Fibroblast of skin of right quadriceps (primary cell): ENCODE measurements at places on chromosomes 11 and 22.

GRCh38 chr11:69238573-69239351, 55.2 kb upstream of the MYEOV start:
- DNase-seq, result no peak

DNA sequence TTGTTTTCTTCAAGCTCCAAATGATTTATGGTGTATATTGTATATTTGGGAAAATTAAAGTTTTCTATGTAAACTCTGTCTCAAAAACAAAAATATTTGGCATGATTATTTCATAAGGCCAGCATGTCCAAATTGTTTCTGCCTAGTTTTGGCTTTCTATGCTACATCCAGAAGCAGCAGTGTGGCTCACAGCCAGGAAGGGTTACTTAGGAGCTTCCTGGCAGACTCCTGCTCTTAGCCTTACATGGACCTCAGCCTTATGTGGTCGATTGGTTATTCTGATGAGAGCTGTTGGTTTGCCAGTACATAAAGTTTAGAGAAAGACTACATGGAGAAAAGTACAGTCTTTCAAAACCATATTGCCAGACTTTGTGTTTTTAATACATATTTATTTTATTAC, 297.7 kb upstream of the FAT3 start:
- DNase-seq, result peak; percentile 7

GRCh38 chr22:27309697-27310096, 491.9 kb downstream of the MN1 start:
- no peak for DNase-seq

DNA sequence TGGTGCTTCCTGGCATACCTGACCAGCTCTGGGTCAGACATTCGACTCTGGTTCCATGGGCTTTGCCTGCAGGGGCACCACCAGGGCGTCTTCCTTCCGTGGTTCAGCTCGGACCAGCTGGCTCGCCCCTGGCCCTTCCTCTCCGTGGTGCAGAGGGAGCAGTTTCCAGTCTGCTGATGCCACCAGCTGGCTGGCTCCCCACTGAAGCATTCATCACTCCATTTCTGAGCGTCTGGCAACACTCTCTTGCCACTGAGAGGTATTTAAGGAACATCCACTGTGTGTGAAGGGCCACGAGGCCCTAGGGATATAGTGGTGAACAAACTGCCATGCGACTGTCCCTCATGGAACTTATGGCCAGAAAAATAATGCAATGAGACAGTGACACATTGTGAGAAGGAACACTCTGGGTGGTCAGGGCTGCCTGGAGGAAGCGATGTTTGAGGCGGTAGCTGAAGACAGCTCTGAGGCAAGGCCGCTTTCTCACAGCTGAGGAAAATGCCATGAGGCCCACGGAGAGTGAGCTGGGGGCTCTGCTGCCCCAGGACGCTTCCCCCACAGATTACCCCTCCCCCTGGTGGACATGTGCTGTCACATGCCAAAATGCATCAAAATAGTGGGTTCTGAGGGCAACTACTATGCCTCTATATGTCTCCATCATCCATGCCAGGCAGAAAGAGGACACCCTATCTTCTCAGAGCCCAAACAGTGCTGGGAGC, 44.9 kb upstream of the ARFGAP3 start:
- no peak for DNase-seq

- no peak for DNase-seq
Observed at GRCh38 chr11:5818245-5818886, 9.6 kb downstream of the OR52N2 start.

DNA sequence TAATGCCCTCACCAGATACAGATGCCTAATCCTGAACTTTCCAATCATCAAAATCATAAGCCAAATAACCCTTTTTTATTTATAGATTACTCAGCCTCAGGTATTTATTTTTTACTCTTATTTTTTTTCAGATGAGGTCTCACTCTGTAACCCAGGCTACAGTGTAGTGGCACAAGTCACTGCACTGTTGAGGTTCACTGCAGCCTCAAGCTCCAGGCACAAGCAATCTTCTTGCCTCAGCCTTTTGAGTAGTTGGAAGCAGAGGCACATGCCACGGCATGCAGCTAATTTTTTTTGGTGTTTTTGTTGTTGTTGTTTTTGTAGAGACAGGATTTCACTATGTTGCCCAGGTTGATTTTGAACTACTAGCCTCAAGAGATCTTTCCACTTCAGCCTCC, 49.5 kb downstream of the TTC28 start:
- DNase-seq, result no peak

DNA sequence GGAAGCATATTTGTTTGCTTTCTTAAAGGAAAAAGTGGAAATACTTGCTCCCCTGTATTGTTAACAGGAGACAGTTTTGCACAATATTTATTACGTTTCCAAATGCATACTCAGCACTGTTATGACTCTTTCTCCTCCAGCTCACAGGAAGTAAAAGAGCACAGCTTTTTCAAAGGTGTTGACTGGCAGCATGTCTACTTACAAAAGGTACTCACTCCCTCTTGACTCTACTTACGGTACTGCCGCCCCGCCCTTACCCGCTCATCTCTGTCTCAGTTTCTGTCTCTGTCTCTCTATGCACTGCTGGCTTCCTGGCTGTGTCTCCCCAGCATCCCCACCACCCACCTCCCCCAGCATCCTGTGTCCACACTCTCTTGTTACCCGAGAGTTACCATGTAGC, 32.2 kb upstream of the MYO18B start:
- DNase-seq, result no peak

DNA sequence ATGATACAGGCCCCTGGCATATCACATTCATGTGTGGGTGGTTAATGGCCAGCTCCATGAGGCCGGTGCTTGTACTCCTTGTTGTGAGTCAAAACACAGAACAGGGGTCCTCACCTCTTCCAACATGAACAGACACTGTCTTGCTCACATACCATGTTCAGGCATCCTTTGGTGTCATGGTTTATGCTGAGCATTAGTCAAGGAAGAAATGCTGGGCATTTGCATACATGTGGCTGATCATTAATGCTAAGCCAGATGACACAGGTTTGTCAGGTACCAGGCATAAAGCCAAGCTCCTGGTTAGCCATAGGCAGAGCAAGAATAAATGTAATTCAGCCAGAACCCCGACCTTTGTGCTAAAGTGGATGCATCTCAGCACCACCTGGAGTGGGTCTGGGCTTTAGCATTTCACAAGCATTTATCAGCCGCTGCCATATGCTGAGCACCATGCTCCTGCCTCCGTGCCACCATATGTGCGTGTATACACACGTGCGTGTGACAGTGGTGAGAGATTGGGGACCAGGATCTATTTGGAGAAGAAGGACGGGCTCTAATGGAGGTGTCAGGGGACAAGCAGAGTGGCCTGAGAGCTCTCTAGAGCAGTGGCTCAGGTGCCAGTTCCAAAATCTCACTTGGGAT, 55.0 kb downstream of the MICAL2 start:
- no peak for DNase-seq

DNA sequence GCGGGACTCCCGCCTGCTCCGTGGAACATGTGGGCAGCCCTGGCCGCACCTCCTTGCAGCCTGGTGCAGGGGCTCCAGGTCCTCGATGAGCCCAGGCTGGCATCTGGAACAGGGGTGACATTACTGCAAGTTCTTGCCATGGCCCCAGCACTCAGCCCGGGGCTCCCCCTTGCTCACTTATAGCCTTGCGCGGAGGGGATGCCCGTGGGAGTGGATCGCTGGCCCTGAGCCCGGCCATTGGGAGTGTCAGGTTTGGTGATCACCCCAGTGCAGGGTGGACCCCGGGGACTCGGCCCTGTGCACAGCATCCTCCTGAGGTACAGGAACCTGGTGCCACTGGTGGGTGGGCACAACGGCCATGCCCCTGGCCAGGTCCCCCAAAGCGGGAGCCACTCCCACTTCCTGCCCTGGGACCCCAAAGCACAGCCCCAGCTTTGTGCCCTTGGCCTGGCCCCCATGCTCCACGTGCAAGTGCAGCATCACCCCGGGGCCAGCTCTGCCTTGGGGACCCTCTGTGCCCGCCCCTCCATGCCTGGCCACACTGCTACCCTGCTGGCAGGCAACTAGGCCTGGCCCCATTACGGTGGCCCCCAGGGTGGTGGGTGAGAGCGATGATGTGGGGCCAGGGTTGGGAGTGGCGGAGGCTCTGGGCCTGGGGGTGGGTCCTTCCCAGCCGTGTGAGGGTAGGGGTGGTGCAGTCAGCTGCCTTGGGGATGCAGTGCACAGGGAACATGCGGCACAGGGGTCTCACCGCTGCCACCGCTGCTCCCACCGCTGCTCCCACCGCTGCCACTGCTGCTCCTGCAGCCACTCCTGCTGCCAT, 439.8 kb downstream of the TBC1D22A start:
- no peak for DNase-seq

- no peak for DNase-seq
Observed at GRCh38 chr22:48353116-48353947, 1474.3 kb downstream of the BRD1 start.

GRCh38 chr11:121487191-121487590, 34.4 kb upstream of the SORL1-AS1 start:
- peak; percentile 25 for DNase-seq

DNA sequence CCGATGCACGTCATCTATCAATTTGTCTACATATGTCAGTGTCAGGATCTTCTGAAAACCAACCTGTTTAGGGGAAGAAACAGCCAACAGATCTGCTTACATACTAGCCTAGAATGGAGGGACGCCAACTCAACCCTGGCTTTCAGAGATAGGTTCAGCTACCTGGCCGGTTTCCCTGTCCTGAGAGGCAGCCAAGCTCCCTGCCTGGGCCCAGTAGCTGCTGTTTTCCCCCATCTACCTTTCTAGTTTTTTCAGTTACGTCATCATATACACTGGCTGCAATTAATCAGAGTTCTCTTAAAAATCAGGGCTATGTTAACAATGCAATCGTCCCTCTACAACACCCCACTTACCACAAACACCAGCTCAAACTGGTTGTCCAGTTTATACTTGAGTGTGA, 1.0 kb downstream of the SRPRA start:
- DNase-seq, result no peak

DNA sequence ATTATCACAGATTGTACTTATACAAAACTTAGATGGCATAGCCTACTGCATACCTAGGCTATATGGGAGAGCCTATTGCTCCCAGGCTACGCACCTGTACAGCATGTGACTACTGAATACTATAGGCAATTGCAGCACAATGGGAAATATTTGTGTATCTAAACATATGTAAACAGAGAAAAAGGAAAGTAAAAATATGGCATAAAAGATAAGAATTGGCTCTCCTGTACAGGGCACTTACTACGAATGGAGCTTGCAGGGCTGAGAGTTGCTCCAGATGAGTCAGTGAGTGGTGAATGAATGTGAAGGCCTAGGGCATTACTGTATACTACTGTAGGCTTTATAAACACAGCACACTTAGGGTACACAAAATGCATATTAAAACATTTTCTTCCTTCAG, 13.2 kb downstream of the APOL6 start:
- DNase-seq, result no peak

DNA sequence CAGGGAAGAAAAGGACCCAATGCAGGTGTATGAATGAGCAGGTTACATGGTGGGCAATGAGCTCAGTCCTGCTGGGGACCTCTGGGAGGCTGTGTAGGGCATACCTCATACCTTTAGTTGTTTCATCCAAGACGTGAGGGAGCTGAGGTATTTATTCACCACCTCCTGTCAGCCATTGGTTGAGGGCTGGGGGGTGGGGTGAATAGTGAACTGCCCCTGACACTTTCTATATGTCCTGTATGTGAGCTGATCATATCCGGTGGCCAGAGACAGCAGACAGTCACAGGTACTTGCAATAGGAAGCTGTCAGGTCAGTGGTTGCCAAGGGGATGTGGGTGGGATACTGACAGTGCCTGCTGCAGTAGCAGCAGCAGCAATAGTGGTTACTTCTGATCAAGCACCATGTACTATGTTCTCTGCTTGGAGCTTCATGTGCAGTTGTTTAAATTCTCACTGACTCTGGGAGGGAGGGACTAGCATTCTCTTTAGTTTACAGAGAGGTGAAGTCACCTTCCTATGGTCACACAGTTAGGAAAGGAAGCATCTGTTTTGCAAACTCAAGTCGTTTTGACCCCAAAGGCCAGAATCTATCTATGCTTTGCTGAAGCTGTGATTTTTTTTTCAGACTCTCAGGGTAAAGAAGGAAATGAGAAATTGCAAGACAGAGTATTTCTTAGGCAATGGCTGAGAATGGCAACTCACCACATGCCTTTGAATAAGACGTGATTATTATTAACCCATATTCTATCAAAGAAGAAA, 54.0 kb downstream of the MIAT start:
- DNase-seq, result peak; percentile 21

DNA sequence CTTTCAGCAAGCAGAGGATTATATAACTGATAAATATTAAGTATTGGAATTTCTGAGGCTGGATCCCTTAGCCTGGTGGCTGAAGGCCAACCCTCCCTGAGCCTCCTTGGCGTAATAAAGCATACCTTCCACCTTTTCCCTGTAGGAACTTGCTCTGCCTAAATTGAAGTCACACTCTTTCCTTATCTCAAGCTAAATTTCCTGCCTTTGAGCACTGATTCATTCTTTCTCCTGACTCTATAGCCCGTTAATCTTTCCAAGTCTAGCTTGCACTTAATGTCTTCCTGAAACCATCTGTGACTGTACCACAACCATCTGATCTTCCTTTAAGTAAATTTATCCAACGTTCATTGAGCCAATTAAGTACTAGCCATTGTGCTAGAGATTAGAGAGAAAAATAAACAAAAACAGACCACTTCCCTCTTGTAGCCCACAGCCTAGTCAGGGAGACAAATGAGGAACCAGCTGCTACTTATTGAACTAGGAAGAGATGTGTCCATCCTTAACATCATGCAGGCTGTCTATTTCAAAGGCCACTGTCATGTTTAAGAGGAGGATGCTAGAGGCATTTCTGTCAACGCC, 62.9 kb downstream of the GRK3 start:
- DNase-seq, result no peak

- peak; percentile 31 for DNase-seq
Observed at GRCh38 chr11:39365809-39366436, 2093.5 kb downstream of the LRRC4C start.

GRCh38 chr11:132033051-132033450, 662.6 kb downstream of the NTM start:
- no peak for DNase-seq

- DNase-seq, result no peak
Observed at GRCh38 chr22:35653824-35654223, 5.6 kb downstream of the APOL6 start.

DNA sequence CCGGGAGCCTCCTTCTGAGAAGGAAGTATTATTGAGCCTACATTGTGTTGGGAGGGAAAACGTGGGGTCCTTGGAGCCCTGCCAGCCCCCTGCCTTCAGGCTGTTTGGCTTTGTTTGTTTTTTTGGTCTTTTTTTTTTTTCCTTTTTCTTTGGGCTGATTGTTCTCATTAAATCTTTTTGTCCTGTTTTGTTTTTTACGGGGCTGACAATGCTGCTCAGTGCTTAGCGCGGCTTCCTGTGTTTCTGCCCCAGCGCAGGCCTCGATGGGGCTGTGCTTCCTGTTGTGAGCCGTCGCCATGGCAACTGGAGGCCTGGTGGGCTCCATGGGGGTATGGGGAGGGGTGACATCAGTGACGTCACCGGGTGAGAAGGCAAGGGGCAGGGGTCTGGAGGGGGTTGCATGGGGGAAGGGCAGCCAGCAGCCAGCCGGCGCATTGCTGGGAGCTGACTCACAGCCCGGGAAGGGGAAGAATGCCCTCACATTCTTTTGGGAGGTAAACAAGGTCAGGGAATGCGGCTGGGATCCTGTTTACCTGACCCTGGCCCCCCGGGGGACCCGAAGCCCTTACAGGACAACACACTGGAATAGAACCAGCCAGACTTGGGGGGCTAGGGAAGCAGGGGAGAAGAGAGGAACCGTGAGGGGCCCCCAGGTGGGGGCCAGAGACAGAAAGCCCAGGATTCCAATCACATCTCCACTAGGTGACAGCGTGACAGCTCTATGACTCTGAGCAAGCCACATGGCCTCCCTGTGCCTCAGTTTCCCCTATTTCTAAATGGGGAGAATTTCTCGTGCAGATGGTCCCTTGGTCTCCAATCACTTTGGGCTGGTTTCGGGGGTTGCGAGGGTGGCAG, 22.2 kb upstream of the CBX7 start:
- DNase-seq, result peak; percentile 97

- DNase-seq, result peak; percentile 48
Observed at GRCh38 chr11:24064309-24064903, 432.4 kb upstream of the LUZP2 start.
